ENCODE measurements at places on chromosomes 6 and 20.

DNA sequence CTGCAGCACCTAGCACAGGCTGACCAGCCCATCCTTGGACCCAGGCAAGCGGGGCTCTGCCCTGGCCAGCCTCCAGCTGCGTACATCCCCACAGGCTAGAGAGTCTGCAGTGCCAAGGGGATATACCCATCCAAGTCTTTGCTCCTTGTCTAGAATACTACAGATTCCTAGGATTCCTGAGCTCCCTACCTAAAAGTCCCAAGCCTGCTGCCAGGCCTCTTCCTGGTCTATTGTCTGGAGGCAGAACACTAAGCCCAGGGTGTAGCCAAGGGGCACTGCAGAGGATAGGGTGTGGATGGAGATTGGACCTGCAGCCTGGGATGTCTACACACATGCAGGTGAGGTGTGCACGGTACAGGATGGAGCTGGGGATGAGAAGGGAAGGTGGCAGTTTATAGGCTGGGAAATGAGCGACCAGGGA, 90.0 kb upstream of the SIRPA start:
- DNase-seq = no peak

DNA sequence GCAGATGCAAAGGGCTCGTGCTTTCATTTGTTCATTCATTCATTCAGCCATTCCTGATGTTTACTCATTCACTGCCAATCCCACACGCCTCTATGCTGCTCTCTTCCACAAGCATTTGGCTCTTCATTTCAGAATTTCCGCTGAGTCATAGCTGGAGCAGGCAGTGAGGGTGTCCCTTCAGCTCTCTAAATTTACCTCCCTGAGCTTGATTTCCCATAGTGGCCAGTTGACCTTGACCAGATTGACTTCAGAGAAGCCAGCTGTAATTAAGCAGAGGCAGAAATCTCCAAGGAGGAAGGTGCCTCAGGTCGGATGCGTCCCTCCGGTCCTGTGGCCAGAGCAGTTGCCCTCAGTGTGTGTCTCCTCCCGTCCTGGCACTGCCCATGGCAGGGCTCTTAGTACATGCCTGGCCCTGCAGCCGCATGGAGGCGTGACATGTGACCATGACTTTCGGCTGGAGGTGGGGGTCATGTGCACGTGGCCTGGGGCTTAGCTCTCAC, 267.2 kb upstream of the ECI2 start:
- peak; percentile 66 for DNase-seq

GRCh38 chr6:102309700-102310099, 916.2 kb downstream of the GRIK2 start:
- DNase-seq = no peak

GRCh38 chr20:17374086-17374485, 147.2 kb downstream of the PCSK2 start:
- no peak for DNase-seq

GRCh38 chr6:21305893-21306332, 287.6 kb upstream of the SOX4 start:
- DNase-seq = no peak

DNA sequence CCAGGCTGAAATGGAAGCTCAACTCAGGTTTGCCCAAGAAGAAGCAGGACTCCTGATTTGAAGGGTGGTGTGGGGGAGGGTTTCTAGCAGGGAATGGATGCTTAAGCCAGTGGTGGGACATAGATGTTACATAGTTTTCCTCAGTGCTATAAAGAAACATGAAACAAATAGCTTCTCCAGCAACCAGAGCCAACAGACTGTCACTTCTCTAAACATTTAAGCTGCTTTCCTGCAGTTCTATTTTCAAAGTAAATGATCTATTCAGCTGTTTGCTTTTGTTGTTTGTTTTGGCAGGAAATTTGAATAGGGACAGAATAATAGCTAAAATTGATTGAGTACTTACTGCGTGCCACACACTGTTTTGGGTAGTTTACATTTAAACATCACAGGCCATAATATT, 169.0 kb downstream of the UST start:
- no peak for DNase-seq

DNA sequence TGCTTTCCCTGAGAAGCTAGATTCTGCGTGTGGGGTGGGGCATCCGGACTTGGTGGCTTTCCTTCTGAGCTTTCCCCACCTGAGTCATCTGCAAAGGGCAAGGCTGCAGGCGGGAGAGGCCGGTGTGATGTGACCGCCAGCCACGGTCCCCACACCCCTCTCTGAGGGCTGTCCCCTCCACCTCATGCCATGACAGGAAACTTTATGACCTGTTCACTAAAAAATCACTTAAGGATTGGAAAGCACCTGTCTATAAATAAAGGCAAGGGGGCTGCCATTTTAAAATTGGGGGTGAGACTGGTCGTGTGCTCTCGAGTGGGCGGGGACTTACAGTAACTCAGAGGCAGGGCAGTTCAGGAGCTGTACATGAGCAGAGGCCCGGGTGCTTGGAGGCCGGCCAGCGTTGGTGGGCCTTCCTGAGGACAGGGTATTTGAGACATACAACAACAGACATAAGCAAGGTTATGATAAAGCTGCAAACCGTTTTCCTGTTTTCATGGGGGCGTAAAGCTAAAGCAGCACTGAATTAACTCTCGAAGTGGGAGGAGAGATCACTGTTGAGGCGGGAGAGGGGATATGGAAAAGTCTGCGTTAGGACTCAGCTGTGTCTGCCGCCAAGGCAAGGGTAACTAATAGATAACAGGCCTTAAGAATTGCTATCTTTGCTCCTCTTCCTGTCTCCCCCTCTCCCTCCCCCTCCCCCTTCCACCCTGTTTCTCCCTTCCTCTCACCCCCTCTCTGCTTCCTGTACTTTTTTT, 16.1 kb upstream of the SERPINB1 start:
- DNase-seq = no peak

GRCh38 chr6:81844686-81845085, 92.2 kb upstream of the TENT5A start:
- no peak for DNase-seq

GRCh38 chr6:126156973-126157372, 170.6 kb downstream of the TRMT11 start:
- DNase-seq = no peak

DNA sequence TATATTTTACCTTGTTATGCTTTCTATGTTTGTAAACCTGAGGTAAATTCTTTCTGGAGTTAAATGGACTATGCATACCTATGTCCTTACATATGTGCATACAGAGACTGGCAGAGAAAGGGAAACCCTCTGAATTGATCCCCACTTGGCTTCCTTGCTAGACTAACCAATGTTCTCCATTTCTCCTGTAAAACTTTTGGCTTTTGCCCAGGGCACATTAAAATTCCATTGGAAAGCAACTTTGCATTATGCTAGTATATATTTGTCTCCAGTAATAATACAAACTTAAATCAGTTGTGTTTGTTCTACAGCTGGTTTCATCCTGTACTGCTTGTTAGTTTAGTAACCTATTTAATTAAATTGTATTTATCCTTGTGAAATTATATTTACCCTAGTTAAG, 646.0 kb upstream of the MARCKS start:
- DNase-seq = no peak

- DNase-seq = no peak
Observed at GRCh38 chr6:90319979-90320685, 23.5 kb upstream of the BACH2 start.

GRCh38 chr6:156416391-156416790, 360.8 kb upstream of the ARID1B start:
- no peak for DNase-seq

- no peak for DNase-seq
Observed at GRCh38 chr6:65117817-65118409, 589.1 kb downstream of the EYS start.

- DNase-seq = no peak
Observed at GRCh38 chr6:85569323-85569722, 24.3 kb downstream of the SNX14 start.

DNA sequence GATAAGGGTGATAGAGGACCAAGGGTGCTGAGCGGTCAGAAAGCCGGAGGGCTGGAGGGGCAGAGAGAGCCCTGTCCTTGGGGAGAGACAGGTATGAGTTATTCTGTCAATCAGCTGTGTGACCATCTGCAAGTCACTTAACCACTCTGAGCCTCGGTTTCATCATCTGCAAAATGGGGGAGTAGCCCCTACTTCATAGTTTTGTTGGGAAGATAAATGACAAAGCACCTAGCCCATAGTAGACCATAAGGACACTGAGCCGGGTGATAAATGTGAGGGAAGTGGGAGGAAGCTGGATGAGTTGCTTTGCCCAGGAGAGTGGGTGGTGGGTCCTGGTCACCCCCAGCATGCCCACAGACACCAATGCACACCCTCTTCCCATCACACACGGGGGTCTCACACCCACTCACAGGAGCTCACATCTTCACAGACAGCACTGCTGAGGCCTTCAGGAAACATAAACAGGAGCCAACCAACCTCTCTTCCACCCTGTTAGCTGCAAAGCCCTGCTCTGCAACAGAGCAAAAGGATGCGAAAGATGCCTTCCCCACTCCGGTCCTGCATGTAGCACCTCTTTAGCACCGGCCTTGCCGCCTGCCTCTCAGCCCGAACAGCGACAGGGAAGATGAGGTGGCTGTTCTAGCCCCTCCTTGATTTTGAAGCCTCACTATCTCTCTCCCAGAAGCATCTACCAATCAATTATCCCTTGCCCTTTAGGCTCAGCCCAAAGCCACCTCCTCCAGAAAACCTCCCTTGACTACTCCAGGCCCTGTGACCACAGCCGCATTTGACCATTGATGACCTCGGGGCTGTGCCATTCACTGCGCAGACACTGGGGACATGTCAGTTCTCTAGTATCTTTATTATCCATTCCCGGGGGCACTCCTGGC, 18.9 kb downstream of the SPDEF start:
- DNase-seq = no peak

GRCh38 chr6:13526727-13527670, 39.6 kb upstream of the GFOD1 start:
- no peak for DNase-seq

DNA sequence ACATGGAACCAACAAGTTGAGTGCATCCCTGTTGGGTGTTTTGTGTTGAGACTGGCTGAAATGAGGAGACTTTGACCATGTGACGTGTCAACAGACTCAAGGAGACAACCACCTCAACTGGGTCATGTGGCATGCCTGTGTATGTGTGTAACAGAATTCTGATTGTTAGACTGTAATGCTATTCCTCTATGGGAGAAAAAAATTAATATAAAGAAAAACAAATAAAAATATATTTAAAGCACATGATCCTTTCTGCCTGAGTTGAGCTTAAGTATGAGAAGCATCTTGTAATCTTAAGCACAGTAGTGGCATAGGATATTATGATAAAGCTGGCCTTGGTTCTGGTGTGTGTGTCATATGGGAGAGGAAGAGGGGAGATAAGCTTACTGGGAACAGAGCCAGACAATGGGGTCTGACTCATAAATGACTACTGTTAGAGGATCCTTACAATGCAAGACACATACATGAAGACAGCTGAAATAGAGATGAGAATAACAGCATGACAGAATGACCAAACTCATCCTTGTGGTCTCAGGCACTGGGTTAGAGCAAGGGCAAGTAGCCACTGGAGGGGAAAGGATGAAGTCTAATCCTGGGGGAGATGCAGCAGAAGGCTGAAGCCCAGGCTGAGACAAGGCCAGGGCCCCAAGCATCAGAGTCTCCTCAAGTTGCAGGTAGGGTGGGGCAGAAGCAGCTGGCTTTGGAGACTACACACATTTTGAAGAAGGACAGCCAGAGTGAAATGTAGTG, 9.2 kb downstream of the TP53INP2 start:
- DNase-seq = peak; percentile 95

- DNase-seq = no peak
Observed at GRCh38 chr6:68252632-68253031, 382.4 kb upstream of the ADGRB3 start.

GRCh38 chr6:39430871-39431523, 108.5 kb upstream of the KCNK16 start:
- DNase-seq = no peak

DNA sequence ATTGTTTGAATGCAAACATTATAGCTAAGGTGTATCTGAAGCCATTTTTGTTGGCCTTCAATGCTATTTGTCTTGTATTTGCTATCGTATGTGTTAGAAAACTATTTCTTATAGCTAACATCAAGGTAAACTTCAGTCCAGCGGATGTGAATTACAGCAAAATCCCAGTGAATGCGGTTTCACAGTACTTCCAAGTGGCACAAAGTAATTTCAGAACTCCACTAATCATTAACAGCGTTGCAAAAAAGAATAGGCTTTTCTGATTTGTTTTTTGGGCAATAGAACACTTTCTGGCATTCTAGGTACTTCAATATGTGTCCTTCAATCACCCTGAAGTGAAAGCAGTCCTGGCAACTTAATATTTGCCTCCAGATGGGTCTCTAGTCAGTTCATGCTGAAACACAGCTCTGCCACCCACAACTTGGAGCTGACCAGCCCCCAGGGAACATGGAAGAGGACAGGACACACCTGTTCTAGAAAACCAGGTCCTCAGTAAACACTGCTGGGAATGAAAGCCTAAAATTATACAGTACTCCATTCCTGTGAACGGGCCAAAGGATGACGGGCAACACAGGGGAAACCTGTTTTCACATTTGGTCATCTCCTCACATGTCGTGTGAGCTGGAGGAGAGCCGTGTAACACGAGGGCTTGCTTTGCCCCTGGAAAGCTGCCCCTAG, 9.7 kb upstream of the MRPS10 start:
- no peak for DNase-seq

DNA sequence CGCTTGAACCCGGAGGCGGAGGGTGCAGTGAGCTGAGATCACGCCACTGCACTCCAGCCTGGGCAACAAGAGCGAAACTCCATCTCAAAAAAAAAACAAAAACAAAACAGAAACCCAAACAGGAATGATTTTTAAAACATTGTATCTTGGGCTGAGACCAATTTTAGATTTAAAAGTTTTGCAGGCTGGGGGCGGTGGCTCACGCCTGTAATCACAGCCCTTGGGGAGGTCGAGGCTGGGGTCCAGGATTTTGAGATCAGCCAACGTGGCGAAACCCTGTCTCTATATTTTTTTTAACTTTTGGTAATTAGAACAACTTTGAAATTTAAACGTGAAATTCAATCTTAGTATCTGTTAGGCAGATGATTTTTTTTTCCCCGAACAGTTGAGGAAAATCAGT, 70.5 kb downstream of the AKAP12 start:
- DNase-seq = no peak

GRCh38 chr6:28618898-28619555, 93.3 kb downstream of the GPX5 start:
- no peak for DNase-seq

- DNase-seq = no peak
Observed at GRCh38 chr20:35600176-35600992, 15.2 kb upstream of the SPAG4 start.

DNA sequence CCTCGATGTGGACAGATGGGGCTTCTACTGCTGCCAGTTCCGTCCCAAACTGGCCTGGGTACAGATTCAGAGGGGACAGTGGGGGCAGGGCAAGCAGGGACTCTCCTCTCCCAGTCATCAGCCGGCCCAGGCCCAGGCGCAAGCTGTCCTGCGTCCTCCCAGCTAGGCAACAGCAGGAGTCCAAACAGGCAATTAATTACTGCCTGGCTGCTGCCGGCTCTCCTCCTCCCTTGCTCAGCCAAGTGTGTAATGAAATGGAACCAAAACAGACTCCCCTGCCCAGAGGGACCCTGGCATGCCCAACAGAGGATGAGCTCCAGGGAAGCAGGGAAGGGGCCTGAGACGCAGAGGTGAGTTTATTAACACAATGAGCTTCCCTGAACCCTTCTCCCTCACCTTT, 17.8 kb upstream of the SLC32A1 start:
- DNase-seq = no peak
